ENCODE measurements at places on chromosomes 1 and 21.

- no peak for DNase-seq
Observed at GRCh38 chr1:171784784-171785183, 3.3 kb downstream of the METTL13 start.

- DNase-seq, result no peak
Observed at GRCh38 chr1:27884006-27884954, 11.9 kb downstream of the THEMIS2 start.

- no peak for DNase-seq
Observed at GRCh38 chr1:76425201-76426145, 350.9 kb downstream of the ST6GALNAC3 start.

DNA sequence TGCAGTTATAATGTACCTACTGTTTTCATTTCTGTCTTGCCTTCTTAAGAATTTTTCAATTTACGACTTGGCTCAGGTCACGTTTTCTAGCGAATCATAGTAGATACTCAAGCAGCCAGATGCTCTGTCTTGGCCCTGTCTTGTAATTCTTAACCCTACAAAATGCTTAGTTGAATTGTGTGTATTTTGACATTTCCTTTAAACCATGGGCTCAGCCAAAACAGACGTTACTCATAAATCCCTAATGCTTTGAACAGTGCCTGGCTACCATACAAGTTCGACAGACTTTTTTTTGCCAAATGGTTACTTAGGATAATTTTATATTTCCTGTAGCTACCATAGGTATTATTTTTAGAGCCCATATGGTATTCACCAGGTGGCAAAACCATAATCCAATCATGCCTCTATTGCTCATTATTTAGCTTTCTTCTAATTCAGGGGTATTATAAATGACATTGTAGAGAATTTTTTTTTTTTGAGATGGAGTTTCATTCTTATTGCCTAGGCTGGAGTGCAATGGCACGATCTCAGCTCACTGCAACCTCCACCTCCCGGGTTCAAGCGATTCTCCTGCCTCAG is 54.3 kb downstream of the KCNK1 start:
- DNase-seq, result no peak

GRCh38 chr1:229440851-229441537 is 7.1 kb upstream of the ACTA1 start:
- DNase-seq, result no peak

DNA sequence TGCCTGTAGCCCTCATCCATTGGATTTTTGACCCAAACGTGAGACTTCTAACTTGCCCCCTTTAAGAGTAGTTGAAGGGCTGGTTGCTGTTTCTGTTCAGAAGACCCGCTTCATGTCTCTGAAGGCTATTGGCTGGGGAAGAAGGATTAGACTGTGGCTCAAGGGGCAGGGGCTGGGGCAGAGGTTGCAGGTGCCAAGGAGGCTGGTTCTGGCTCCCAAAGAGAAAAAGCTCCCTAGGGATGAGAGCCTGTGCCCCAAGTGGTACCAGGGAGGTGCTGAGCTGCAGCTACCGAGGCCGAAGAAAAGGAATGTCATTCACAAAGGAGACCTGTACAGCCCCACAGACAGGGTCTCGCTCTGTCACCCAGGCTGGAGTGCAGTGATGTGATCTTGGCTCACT is 5.8 kb downstream of the WNT3A start:
- no peak for DNase-seq

GRCh38 chr1:96059276-96059675 is 662.3 kb upstream of the PTBP2 start:
- DNase-seq, result no peak

DNA sequence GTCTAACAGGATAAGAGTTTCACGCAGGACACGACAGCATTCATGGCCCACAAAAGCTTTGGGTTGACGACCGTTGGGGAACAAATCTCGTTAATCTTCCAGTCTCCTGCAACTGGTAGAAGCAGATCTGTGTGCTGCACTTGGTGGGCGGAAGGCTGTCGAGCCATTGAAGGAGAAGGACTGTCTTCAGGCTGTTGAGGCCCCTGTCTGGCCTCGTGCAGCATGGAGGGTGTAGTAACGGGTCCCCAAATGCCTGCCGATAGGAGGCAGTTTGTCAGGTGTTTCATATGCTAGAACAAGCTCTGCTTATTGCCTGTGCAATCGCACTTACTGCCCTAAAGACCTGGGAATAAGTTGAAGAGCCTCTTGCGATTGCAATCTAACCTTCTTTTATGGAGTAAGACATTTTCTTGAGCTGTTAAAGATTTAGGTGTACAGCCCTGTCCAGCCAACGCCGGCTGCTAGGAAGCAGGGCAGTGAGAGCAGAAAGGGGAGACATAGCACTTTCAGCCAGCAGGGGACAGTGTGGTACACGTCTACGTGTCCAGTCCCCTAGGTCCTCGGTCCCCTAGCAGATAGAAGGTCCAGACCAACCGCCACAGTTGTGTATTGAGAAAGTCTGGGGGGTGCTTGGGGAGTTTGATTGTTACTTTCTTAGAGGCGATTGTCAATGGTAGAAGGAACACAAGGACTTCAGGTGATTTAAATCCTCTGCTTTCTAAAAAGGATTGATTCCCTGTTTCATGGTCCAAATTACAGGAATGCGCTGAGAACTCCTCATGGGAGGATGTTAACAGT is 102.3 kb upstream of the TMPRSS2 start:
- peak; percentile 50 for DNase-seq

DNA sequence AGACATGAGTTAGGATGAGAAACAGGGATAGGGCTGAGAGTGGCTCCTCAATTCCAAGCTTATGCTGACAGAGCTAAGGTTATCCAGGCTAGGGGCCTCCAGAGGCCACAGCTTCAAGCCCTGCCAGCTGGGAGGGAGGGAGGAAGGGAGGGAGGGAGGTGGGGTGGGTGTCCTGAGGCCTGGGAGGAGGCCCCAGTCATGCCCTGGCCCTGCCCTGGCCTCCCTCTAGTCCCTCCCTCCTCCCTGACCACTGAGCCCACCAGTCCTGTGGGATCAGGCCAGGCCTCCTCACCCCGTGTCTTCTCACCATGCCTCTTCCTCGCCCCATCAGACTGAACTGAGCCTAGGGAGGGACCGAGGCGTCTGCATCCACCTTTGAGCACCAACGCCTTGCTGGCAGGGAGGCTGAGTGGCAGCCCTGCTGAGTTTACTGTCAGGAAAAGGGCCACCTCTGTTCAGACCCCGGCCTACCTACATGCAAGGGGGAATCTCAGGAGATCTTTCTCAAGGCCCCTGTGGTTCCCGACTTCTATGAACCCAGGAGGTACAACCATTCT is 116.1 kb downstream of the NPHP4 start:
- DNase-seq, result no peak

DNA sequence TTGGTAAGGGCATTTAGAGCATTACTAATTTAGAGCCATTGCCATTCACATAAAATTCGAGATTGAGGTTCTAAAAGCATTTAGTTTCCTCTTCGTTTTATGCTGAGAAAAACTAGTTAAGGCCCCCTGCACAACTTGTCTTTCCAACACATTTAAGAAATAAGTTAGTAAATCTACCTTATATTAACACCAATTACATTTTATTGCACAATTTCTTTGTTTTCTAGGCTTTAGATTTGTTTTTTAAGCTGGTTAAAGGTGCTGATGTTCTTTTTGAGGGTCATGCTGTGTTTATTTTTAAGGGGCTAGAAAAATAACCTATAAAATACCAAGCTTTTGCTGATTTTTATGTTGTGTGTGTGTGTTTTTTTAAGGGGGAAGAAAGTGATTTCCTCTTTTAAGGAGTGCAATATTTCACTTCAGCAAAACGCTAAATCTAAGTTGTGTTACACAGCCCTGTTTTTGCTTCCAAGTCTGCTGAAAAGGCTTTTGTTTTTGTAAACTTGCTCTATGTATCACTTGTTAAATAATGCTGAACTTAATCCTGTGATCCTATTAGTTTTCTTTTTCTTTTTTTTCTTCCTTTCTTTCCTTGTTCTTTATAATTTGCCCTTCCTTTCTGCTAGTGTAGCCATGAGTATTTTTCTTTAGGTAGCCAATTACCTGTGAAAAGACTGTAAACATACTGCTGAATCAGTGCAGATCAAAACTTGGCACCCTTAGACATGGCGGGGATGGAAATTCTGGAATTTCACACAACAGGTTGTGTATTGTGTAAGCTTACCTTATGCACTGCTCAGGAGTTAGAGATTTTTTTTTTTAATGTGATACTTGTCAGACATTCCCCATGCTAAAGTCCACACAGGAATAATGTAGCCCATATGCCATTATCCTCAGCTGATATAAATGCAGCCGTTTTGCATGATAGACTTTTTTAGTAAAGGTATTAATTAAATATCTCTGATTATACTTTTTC is 1.5 kb downstream of the CEPT1 start:
- DNase-seq, result no peak

GRCh38 chr1:198416296-198416695 is 124.2 kb downstream of the ATP6V1G3 start:
- DNase-seq, result no peak

DNA sequence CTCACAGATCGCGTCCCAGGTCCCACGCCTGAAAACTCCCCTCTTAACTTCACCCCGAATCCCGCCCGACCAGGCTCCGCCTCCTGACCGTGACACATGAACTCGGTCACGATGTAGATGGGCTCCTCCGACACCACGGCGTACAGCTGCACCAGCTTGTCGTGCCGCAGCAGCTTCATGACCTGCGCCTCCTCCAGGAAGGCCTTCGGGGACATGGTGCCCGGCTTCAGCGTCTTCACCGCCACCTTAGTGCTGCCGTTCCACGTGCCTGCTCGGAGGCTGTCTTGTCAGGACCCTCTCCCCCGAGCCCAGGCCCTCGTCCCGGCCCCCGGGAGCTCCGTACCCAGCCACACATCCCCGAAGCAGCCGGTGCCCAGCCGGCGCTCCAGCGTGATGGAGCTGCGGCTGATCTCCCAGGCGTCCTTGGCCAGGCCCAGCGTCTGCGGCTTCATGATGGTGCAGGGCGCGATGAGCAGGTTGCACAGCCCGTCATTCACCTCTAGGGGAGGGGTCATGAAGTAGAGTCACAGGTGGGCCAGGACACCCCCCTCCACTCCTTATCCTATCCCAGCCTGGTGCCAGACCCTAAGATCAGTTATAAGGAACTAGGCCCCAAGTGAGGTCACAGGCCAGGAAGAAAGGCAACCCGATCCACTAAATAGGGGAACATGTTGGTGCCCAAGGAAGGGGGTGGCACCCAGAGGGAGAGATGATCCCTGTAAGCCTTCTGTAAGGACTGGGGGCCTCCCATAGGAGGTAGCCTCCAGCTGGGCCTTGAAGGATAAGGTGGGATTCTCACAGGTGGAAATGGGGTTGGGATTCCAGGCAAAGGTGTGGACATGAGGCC is 11.6 kb upstream of the AHDC1 start:
- DNase-seq, result no peak

DNA sequence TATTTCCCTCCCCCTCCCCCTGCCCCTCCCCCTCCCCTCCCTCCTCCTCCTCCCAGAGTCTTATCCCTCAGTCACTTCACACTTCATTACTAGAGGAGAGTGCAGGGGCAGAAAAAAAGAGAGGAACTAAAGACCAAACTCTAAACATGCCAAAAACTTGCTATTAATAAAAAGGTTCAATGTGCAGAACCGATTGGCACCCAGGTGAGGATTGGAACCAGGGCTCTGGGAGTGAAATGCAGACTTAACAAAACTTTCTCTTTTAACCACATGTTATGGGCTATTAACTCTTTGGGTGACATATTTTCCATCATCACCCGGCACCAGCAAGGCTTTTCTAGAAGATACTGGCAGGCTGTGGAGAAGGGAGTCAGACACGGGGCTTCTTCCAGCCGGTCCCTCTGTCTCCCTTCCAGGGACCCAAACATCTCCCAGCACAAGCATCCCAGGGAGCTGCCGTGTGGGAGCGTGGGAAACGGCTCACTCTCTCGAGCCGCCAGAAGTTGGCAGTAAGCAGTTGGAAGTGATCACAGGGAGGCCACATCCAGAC is 13.6 kb downstream of the NID1 start:
- DNase-seq, result no peak

DNA sequence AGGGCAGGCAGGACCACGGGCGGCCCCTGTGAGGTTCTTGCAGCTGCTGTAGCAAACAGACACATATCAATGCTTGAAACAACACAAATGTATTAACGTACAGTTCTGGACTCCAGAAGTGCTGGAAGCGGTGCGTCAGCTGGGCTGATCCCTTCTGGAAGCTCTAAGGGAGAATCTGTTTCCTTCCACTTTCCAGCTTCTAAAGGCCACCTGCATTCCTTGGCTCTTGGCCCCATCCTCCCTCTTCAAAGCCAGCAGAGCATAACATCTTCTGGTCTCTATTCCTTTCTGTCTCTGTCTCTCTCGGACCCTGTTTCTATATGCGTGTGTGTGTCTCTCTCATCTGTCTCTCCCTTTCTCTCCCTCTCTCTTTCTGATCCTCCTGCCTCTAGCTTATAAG is 102.3 kb downstream of the SPSB1 start:
- DNase-seq, result no peak

- DNase-seq, result no peak
Observed at GRCh38 chr1:246001142-246001836, 505.8 kb downstream of the SMYD3 start.

DNA sequence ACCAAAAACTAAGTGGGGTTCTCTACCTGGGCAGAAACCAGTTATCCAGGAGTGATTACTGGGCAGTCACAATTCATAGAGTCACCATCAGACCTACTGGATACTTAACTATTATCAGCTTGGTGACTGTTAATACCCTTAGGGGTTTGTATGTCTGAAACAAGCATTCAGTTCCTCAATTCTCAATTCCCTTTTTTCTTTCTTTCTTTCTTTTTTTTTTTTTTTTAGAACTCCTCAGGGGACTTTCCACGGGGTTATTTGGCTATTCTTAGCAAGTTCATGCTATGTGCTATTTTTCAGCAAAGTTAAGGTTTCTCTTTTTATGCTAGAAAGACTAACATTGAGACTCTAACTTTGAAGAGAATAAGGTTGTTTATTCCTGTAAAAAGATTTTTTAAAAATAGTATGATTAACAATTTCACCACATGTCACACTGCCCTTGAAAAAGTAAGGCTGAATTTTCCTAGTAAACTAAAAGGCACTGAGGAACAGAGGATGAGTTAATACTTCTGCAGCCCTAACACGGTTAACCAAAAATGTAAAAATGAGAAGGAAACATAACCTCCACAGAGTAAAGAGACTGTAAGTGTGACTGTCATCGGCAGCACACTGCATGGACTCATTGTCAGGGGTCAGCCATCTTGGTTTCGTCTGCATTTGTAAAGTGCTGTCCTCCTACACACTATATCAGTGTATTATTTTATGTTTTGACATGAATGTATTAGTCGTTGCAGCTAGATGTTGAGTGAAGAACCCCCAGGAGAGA is 310.2 kb downstream of the NTNG1 start:
- DNase-seq, result no peak

- no peak for DNase-seq
Observed at GRCh38 chr1:187009320-187009719, 180.6 kb downstream of the PLA2G4A start.
